Suprapubic skin (tissue), 4 donors: ENCODE measurements at places on chromosomes 3 and 15. TPM values are rescaled to one million over a fixed set of nuclear protein-coding genes. Genes with fewer than 3 reads are reported as not detected.

DNA sequence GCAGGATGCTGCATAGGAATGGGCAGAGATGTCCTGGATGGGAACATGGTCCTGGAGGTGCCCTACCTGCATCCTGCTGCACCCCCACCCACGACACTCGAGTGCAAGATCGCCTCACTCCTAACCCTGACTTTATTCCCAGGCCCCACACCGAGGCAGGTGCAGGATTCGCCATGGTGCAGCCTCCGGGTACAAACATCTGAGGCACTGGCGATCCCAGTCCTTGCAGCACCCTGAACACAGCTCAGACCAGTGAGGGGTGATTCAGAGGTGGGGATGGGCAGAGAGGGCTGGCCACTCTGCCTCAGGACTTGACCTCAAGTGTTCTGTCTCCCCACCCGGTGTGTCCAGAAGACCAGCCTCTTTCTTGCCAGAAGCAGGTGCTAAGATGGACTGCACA, 49.1 kb downstream of the KLF13 start:
- DNase-seq: no peak

The DNAH12 gene
- not detected for total RNA-seq

The RLBP1 gene
- total RNA-seq: not detected

DNA sequence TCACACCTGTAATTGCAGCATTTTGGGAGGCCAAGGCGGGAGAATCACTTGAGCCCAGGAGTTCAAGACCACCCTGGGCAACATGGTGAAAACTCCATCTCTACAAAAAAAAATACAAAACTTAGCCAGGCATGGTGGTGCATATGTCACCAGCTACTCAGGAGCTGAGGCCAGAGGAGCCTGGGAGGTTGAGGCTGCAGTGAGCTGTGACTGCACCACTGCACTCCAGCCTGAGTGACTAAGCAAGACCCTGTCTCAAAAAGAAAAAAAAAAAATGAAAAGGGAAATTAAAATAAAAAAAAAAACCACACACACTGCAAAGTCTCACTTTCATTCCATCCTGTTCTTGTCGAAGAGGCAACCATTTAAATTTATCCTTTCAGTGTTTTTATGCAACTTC, 100.8 kb upstream of the PIAS1 start:
- no peak for DNase-seq

The CFAP92 gene
- 1.7 TPM for total RNA-seq

The GRAMD2A gene
- 3.6 TPM for total RNA-seq
